ENCODE measurements at places on chromosomes 11 and 22.

- no peak for DNase-seq
These were observed 62.8 kb upstream of the ANO3 start for GRCh38 chr11:26268980-26269660.

GRCh38 chr11:121418625-121419114 is 33.4 kb upstream of the SORL1 start:
- no peak for DNase-seq

- no peak for DNase-seq
These were observed 90.5 kb upstream of the LUZP2 start for GRCh38 chr11:24406389-24406788.

DNA sequence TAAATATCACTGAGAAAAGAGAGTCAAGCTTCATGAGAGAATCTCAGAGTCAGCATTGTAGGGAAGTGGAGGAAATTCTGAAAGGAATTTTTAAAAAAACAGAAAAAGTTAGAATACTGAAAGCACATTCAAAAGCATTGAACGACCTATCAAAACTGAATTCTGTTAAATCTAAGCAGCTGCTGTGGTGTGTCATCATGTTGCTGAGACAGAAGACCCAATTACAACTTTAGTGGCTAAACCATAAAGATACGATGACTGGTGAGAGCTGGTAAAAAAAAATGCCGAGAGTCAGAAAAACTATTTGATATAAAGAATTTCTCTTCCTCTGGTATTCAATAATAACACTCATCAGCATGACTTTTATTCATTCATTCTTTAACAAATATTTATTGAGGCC is 220.8 kb downstream of the DLG2 start:
- no peak for DNase-seq

DNA sequence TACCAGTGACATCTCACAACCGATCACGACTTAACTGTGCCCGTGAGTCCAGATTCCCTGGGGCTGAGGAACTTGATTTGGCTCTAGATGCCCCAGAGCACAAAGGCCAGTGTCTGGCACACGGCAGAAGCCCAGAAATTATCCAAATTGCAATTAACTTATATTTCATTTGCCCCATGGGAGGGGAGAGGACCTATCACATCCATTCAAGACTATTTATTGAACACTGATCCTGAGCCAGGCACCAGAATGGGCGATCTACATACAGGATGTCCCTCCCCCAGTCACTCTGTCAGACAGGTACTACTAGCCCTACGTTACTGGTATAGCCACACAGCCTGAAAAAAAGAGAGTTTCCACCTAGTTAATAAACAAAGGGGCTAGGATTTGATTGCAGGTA is 5.1 kb downstream of the DNAL4 start:
- no peak for DNase-seq

DNA sequence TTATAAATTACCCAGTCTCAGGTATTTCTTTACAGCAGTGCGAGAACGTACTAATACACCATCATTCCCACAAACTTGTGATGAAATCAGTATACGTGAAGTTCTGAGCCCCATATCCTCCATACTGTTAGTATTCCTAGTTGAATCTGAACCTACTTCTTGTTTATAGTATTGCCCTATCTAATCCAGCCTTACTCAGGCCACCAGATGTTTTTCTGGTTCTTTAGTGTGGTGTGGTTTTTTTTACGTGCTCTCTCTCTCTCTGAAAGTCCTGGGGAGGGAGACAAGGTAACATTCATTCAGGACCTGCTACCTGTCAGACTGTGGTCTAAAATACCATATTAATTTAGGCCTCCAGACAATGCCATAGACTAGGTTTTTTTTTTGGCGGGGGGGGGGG is 47.6 kb upstream of the TEAD1 start:
- DNase-seq, result no peak

DNA sequence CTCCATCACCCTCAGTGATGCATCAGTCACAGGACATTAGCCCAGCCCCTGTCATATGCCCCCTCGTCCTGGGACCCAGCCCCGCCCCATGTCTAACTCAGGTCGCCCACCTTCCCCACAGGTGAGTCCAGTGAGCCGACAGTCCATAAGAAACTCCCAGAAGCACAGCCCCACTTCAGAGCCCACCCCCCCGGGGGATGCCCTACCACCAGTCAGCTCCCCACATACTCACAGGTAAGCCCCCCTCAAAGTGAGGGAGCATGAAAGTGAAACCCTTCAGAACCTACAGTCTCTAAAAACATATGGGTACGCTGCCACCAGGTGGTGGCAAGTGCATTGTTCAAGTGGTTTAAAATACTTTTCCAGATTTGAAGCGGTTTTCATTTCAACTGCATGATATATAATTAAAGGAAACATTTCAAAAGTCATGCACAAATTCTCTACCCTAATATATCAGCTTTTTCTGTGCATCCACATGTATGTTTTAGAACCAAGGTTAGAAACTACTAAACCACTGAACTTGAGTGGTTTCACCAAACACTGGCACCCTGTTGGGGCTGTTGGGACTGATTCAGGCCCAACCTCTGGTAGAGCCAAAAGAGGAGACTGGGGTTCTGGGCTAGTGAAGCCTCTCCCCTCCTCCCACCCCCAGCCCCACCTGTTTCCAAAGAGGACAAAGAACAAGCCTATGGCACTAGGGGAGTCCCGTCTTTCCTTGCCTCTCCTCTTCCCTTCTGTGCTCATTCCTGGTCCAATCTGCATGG is 17.3 kb downstream of the EPS8L2 start:
- DNase-seq, result peak; percentile 51

DNA sequence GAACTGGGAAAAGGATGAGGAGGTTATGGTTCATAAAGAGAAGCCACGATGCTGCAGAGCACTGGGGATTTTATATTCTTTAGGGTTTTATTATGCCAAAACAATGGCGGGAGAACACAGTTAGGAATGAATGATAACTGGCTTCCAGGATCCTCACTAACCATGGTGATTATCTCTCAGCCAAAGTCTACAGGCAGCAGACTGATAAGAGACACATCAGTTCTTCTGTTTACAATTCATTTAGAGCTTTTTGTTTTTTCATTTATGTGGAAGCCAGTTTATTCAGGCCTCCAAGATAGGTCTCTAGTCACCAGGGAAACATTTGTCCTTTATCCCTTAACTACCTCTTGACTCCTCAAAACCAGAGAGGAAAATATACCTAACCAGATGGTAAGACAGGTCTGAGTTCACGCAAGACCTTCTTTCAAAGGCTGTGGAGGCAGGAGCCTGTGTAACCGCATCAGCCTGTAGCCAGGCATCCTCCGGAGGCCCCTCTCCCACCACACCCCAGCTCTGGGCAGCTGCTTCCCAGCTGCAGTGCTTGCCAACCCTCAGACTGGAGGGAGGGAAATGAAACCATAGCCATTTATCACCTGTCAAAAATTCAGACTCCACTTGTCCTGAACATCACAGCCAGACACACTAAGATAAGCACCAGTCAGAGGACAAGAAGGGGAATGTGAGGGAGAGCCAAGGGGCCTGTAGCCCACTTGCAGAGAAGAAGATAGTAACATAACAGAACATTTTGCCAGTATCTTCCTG is 57.2 kb upstream of the FAM181B start:
- DNase-seq, result no peak

GRCh38 chr11:74373382-74373781 is 24.9 kb downstream of the PGM2L1 start:
- DNase-seq, result no peak

GRCh38 chr11:11735586-11735985 is 106.2 kb upstream of the USP47 start:
- DNase-seq, result no peak

DNA sequence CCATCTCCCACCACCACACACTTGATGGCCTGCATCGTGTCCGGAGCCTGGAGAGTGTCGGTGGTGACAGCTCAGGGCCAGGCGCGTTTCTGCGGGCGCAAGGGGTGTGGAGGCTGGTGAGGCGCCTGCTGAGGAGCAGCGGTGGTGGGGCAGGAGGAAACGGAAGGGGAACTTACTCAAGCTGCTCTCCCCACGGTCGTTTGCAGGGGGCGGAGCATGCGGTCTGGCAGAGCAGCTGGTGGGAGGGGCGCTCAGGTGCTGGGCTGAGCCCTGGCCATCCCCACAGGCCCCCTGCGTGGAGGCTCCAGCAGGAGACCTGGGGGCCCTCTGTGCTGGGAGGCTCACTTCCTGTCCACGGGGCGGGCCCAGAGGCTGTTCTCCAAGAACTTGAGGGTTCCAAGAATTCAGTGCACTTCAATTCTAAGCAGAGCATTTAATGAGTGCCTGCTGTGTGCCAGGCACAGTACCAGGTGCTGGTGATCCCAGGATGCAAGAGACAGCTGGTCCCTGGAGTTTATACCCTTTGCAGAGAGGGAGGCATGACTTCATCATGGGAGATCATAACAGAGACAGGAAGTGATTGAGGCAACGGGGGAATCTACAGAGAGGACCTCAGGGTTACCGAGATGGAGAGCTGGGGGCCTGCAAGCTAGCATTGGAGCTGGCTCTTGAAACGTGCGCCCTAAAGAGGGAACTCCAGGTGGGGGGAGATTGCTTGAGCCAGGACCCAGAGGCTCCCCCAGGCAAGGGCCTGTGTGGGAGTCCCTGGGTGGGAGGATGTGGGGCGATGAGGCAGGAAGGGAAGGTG is at the start of gene RAC2:
RAC2 (minus strand) TSS at position 156 of the 808 bp plus-strand sequence; CDS start at position 35, 121 bp downstream.
- peak; percentile 60 for DNase-seq

DNA sequence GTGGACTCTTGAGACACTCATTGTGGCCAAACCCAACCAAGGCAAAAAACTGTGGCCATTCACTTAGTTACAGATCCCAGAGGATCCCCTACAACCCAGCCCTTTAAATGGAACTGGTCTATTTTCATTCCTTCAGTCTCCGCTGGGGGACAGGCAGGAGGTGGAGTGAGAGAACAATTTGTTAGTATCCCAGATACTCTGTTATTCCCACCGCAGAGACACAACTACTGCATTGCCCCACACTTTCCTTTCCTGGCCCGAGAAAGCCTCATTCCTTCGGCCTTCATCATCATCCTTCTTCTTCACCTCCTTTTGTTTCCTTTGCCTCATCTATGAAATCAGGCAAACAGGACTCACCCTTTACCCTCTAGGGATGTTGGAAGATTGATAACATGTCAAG is 191.1 kb downstream of the NTM start:
- DNase-seq, result no peak

DNA sequence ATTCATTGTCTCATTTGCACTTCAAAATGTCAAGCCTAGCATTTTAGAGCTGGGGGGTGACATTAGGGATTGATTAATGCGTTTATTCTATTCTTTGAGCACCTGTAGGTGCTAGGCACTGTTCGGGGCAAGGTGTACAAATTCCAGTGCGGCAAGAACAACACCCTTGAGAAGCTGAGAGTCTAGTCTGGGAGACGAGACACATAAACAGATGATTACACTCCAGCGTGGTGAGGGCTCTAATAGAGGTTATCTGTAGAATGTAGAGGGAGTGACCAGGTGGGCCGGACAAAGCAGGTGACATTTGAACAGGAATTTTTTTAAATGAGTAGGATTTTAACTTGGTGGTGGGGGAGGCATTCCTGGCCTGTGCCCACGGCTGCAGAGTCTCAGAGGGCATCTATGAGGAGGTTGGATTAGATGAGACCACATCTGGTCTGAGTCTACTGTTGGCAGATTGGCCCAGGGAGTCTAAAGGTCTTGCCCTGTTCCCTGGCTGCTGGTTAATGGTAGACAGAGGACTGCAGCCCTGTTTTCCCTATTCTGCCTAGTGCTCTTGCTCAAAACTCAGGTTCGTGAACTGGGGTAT is 970 bp downstream of the CAT start:
- peak; percentile 88 for DNase-seq

GRCh38 chr11:112278803-112279202 is 18.1 kb upstream of the PLET1 start:
- DNase-seq, result no peak

DNA sequence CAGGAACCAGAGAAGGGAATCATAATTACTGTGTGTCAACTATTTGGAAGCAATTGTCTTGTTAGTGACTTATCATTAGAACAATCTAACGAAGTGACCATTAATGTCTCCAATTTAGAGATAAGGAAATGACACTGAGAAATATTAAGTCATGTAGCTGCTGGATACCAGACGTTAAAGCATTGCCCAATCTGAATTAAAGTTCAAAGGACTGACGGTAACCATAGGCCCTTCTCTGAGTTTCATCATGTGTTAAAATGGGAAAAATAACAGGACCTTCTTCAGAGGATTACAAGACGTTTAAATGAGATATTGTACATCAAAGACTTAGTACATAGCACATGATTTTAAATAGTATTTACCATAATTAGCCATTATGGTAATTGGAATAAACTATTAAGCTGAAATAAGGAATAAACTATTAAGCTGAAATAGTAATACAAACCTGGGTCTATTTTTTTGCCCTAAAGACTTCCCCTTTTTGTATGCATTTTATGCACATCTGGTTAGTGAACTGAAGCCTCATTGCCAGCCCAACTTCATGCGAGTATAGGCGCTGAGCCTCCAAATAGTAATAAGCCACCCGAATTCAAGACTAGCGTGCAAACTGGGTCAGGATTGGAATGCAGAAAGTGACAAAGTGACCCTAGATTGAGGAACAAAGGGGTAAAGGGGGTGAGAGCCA is 41.0 kb downstream of the GLYATL1 start:
- no peak for DNase-seq

DNA sequence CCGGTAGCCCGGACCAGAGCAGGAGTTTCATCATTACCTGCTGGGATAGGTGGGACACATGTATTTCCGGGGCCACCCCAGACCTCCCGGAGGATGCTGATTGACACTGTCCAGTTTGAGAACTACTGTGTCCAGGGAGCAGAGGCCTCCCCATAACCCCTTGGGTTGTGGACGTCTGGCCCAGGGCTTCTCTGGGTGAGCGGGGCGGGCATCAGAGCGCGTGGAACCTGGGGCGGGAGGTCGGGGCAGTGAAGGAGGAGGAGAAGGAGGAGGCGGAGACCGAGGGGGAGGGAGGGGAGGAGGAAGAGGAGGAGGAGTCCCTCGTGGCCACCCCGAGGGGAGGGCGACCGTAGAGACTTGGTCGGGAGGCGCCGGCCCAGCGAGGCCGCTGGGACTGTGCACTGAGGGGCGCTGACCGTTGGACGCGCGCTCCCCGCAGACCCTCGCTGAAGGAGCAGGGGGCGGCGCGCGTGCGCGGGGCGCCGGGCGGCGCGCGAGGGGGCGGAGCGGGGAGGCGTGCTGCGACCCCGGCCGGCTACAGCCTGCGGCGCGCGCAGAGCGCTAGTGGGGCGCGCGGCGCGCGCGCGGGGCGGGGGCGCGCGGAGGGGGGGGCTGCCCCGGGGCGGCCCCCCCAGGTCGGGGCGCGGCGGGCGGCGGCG is at the start of gene GRK3:
GRK3 (plus strand) TSS at position 356 of the 659 bp plus-strand sequence. CDS start 366 bp downstream, outside the sequence.
- peak; percentile 49 for DNase-seq

- DNase-seq, result no peak
These were observed 51.2 kb downstream of the PTPRJ start for GRCh38 chr11:48031602-48032001.

GRCh38 chr11:24124876-24125275 is 372.0 kb upstream of the LUZP2 start:
- DNase-seq, result no peak

- DNase-seq, result no peak
These were observed 904 bp downstream of the C2CD3 start for GRCh38 chr11:74169738-74170458.
